ENCODE measurements at places on chromosomes 3 and 15. TPM values are rescaled to one million over a fixed set of nuclear protein-coding genes. Genes with fewer than 3 reads are reported as not detected.

LRRC31 gene
- not detected for total RNA-seq

- no peak for DNase-seq
These were observed 16.7 kb upstream of the CCR9 start for GRCh38 chr3:45869638-45870037.

DNA sequence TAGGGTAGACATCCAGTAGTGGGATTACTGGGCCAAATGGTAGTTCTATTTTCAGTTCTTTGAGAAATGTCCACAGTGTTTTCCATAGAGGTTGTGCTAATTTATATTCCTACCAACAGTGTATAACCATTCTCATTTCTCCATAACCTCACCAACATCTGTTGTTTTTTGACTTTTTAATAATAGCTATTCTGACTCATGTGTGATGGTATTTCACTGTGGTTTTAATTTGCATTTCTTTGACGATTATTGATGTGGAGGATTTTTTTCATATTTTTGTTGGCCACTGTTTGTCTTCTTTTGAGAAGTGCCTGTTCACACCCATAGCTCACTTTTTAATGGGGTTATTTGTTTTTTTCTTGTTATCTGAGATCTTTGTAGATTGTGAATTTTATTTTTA is 125.2 kb downstream of the CFAP20DC start:
- no peak for DNase-seq

GRCh38 chr3:151227266-151227806 is 24.3 kb upstream of the GPR171 start:
- no peak for DNase-seq

GRCh38 chr15:58457466-58457965 is 25.7 kb downstream of the LIPC start:
- no peak for DNase-seq

DNA sequence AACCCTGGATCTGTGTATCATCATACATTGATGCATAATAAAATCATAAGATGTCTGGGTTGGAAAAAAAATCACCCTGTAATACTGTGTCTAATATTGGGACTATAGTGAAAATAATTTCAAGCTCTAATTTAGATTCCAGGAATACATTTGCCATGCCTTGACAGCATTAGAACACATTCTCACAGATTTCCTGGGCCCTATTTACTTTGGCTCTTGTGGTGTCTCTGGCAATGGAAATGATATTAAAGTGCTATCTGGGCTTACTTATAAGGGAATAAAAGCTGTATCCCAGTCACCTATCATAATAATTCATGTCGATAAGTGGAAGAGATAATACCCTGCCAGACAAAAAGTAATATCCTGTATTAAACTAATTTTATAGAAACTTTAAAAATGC is 472.0 kb downstream of the ZPLD1 start:
- no peak for DNase-seq

DNA sequence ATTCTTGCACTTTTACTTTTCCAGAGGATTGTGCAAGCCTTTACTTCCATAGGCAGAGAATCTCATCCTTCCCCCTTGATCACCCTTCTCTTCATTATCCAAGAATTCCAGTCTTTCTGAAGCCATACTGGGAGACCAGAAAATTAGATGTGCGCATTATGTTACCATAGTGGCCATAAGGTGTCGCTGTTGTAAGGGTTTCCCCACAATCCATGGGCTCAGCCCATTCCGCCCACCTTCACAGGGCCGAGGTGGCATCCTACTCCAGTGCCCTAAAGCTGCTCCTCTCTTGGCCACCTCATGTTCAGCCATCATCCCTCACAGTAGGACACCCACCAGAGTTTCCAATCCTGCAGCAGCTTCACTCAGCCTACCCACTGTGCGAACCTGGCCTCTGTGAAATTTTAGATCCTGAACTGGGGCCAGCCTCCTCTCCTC is 35.0 kb downstream of the CTSH start:
- DNase-seq, result peak; percentile 79

GRCh38 chr3:71525391-71525790 is 58.1 kb downstream of the FOXP1 start:
- DNase-seq, result no peak
